ENCODE measurements at places on chromosomes 12 and 14.

DNA sequence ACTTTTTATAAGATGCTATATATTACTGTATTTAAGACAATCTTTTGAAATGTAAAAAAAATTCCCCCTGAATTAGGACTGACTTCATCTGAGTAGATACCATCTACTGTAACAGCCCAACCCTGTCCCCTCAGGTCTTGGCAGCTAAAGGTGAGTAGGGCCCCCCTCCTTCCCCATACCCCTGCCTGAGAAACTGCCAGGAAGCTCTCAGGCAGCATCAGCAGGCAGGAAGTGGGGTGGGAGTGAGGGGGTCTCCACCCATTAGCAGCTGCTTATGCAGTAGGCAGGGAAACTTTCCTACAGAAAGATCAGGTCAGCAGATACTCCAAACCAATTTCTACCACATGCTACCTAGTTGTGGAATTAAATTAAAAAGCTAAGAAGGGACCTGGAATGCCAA is 62.5 kb downstream of the PAX9 start:
- no peak for DNase-seq

- no peak for DNase-seq
Measured at GRCh38 chr14:63713764-63714163, 14.1 kb downstream of the SGPP1 start.

- DNase-seq: no peak
Measured at GRCh38 chr12:5088586-5089264, 45.0 kb downstream of the KCNA5 start.

DNA sequence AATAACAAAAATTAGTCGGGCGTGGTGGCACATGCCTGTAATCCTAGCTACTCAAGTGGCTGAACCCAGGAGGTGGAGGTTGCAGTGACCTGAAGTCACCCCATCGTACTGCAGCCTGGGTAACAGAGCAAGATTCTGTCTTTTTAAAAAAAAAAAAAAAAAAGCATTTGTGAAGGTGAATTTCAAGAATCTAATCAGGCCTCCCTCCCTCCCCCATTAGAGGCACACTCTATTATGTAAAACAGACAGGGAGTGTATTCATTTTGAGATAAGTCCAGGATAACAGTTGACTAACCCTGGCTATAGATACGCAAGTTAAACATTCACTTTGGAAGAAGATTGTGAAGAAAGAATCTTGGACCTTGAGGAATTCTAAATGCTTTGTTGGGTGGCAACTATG is 2.9 kb downstream of the RESF1 start:
- no peak for DNase-seq

DNA sequence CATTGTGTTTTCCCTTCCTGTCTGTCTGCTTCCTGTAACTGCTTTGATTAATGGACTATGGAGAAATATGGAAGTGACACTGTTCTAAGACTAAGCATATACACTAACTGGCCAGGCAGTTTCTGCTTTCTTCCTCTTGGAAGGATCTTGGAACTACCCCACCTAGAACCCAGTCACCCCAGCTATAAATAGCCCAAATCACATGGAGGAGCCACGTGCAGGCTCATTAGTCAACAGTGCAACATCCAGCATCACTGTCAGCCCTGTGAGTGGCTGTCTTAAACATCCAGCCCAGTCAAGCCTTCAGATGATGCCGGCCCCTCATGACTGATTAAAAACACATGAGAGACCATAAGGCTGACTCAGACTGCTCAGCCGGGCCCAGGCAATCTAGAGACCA is 39.2 kb downstream of the BCAT1 start:
- peak; percentile 77 for DNase-seq

GRCh38 chr12:21169878-21170472 is 39.0 kb downstream of the SLCO1B1 start:
- peak; percentile 15 for DNase-seq

DNA sequence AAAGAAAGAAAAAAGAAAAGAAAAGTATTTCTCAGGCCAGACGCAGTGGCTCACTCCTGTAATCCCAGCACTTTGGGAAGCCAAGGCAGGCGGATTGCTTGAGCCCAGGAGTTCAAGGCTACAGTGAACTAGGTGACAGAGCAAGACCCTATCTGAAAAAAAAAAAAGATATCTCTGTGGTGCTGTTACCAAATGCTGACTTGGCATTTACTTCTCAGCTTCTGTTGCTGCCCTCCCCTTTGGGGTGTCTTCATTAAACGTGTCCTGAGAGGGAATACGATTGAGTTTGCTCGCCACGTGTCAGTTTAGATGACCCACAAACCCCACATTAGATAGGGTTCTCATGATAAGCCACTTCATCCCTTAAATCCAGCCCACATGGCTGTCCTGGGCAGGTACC is 4.4 kb upstream of the POLR3B start:
- DNase-seq: no peak

GRCh38 chr14:62029569-62029924 is 267.3 kb downstream of the SNAPC1 start:
- DNase-seq: no peak

- no peak for DNase-seq
Measured at GRCh38 chr12:86735851-86736250, 479.7 kb upstream of the MGAT4C start.

DNA sequence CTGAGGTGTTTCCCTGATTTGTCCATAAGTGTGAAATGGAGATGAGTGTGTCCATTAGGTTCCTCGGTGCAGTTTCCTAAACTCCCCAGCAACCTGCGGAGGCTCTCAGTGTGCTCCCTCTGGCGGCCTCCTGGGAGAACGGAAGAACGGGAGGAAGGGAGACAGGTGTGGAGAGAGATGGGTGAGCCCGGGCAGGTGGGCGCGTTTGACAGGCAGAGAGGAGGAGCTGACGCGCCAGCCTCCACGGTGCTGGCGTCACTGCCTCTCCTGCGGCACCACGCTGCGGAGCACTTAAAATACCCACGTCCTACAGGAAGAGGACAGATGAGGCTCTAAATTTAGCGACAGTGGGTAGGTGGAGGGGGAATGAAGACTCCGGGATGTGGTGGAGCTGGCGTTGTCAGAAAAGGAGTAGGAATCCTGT is 26.8 kb upstream of the PEX5 start:
- no peak for DNase-seq

- no peak for DNase-seq
Measured at GRCh38 chr14:38366374-38366773, 110.5 kb upstream of the CLEC14A start.
